ENCODE measurements at places on chromosomes 3 and 15. TPM values are rescaled to one million over a fixed set of nuclear protein-coding genes. Genes with fewer than 3 reads are reported as not detected.

The HACD3 gene
- total RNA-seq = 87.2 TPM

The ALDH1A2 gene
- total RNA-seq = not detected

The MKRN2 gene
- total RNA-seq = 41.9 TPM

- no peak for DNase-seq
Measured at GRCh38 chr3:59535791-59536221, 486.0 kb upstream of the CFAP20DC start.

- no peak for DNase-seq
Measured at GRCh38 chr3:127900536-127900935, 14.5 kb upstream of the KBTBD12 start.

- no peak for DNase-seq
Measured at GRCh38 chr15:79736435-79737000, 160.3 kb downstream of the MTHFS start.
